ENCODE measurements at places on chromosomes 1 and 21.

- no peak for DNase-seq
These were observed 451.0 kb downstream of the TTLL7 start for GRCh38 chr1:83547901-83548300.

DNA sequence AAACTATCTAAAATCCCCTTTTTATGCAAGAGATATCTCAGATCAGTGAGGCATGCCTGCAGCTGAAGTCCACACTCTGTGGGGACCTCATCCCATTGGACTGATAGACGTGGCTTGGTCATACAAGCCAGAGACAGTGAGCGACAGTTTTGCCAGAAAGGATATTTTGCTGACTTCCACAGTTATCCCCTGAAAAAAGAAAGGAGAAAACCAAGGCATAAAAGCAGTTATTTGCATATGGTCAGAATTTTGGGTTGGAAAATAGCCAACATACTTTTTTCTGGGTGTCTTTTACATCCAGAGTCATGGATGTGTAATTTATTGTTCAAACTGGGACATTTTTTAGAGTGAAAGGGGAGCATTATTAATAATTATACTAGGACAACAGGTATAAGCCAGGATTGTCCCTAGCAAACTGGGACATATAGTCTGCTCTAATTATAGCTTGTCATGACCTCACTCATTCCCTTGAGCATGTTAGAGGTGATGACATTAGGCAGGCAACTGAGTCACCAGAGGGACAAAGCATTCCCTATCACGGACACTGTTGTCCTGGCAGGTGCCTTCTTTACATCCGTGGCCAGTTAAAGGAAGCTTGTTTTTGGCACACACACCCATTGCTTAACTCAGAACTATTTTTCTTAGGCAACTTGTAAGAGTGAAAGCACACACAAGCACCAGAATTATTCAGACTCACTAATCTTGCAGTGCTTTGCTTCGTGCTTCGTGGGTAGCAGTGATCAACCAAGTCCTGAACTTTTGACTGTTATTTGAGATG is 65.5 kb downstream of the PRRX1 start:
- no peak for DNase-seq

DNA sequence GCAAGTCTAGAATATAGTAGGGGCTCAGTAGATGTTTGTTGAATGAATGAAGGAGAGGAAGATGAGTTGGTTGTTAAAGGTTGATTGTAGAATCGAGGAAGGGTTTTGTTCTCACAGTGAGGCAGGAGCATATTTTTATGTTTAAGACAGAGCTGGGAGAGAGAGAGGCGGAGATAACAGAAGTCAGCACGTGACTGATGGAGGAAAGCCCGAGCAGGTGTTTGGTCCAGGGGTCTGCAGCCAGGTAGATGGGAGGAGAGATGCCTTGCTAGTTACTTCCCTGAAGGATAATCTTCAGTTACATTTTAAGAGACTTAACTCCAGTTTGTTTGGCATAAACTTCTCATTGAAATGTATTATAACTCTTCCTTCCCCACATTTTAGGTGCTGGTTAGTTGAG is 86.8 kb downstream of the DYRK1A start:
- no peak for DNase-seq

- no peak for DNase-seq
These were observed 70.6 kb downstream of the RGS2 start for GRCh38 chr1:192879406-192879805.

DNA sequence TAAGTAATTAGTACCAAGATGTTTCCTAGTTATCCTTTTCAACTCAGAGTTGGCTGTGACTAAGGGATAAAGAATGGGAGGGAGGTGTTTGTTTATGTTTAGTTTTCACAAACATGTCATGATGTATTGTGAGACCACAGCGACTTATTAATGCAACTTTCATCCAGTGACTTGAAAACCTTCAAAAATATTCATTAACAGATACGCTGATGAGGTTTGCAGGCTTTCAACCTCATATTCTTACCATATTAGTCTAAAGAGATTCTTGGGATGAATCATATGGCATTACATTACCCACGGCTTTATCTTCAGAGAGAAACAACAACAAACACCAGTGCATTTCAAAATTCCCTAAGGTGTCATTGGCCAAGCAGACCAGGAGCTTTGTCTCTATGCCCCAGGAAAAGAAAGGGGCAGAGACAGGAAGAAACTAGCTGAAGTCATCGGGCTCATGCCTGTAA is 36.4 kb downstream of the PALMD start:
- no peak for DNase-seq

DNA sequence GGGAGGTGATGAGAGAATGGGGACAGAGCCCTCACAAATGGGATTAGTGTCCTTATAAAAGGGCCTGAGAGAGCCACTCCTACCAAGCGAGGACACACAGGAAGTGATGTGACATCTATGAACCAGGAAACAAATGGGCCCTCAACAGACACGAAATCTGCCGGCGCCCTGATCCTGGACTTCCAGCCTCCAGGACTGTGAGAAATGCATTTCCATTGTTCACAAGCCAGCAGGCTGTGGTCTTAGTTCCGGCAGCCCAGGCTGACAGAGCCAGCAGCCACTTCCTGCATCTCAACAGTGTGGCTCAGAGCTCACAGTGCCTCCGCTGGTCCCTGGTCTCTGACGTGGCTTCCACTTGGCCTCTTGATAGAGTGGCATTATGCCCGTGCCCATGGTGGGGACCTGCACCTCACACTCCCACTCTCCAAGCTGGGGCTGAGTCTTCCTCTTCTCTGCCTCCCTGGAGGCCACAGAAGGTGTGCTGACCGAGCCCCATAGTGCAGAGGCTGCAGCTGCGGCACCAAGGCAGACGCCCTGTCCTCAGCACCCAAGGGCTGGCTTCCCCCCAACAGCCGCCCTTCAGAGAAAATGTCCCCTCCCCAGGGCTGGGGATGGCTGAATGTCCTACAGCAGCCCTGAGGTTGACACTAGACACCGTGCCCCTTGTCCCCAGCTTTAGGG is 44.9 kb downstream of the ACOT7 start:
- no peak for DNase-seq

GRCh38 chr1:151036356-151036755 is at the start of gene BNIPL:
Gene BNIPL, plus strand, starts transcription at chr1:151036586. Its CDS starts 140 bp downstream, at chr1:151036726.
- DNase-seq = no peak

GRCh38 chr1:25816112-25816718 is 3.5 kb upstream of the MTFR1L start:
- no peak for DNase-seq

- DNase-seq = no peak
These were observed 97.8 kb upstream of the ZC3H11B start for GRCh38 chr1:219710529-219711194.

DNA sequence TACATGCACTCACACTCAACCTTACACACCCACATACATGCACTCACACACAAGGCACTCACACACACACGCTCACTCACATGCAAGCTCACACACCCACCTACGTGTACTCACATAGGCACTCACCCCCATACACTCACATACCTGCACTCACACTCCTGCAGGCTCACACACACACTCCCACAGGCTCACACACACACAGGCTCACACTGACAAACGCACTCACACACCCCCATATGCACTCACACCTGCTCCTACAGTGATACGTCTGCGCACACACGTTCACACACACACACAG is 19.1 kb upstream of the TMEM52 start:
- no peak for DNase-seq

DNA sequence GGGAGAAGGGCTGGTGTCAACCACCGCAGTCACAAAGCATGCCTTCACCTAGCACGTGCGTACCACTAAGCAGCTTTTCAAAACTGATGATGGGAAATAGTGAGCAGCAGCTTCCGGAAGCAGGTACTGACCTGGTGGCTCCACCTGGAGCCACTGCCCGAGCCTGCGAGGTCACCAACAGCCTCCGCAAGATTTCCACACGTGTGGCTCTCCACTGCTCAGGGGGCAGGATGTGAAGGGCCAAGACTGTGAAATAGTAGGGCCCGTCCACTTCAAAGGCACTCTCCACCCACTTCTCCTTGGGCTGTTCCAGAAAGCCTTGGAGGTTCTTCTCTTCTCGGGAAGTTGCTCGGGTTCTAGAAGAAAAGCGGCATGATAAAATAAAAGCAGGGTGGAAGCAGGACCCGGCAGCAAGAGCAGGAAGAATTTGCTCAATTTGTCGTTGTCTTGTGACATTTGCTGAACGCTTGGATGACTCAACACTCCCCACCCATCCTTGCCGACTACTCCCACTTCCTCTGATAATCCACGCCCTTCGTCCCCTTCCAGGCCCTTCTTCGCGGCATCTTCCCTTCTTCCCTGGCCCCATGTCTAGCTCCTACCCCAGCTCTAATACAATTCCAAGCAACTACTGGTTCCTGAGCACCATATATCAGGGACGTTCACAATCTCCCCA is 124.9 kb upstream of the IFFO2 start:
- DNase-seq = no peak

GRCh38 chr1:99534638-99534930 is 111.3 kb upstream of the PALMD start:
- no peak for DNase-seq

GRCh38 chr21:21366277-21366676 is 368.1 kb downstream of the NCAM2 start:
- no peak for DNase-seq

DNA sequence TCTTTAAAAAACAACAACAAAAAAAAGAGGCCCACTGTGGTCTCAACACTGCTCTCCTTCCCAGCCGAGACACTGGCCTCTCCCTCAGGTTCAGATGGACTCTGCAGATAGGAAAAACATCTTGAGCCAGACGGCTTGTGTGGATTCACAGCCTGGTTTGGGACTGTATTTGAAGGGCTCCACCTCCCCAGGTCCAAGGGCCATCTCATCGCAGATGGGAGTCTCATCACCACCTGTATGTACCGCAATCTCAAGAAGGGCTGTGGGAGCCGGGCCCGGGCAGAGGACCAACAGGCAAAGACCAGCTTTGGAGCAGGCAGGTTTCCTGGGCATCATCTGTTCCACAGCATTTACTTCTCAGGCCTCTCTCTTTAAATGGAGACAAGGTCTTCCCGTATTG is 10.3 kb downstream of the ZBTB48 start:
- no peak for DNase-seq

GRCh38 chr1:19165501-19165900 is 44.6 kb downstream of the UBR4 start:
- no peak for DNase-seq

DNA sequence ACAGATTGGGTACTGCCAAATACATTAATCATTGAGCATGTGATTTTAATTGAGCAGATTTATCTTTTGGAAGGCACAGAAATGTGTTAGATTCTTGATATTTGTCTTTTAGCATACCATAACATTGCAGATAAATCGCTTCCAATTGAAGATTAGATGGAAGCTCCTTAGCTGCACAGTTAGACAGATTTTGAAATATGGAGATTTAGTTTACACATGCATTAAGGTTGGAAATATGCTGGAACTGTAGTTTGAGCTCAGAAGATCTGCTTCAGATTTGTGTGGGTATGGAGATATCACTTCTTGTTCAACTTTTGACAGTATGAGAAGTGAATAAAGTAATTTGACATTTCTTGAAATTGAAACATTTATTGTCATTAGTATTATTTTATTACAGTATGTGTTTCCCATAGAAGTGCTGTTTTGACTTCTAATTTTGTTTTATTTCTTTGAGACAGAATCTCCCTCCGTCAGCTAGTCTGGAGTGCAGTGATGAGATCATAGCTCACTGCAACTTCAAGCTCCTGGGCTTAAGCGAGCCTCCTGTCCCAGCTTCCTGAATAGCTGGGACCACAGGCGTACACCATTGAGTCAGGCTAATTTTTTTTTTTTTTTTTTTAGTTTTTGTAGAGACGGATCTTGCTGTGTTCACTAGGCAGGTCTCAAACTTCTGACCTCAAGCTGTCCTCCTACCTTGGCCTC is 29.1 kb downstream of the THRAP3 start:
- DNase-seq = no peak

DNA sequence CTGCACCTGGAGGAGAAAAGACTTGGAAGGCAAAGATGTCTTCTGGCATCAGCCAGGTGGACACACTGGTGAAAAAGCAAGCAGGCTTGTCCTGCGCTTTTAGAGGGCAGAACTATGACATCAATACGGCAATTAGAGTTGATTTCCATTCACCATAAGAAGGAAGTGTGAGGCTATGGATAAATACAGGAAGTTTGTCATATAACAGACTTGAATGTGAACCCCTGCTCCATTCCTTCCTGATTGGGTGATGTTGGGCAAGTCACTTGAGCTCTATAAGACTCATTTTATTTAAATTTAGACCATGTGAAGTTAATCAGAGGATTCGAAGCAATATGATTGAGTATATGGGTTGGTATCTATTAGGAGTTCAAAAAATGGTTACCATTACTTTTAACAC is 137.8 kb downstream of the PLPP3 start:
- no peak for DNase-seq

- no peak for DNase-seq
These were observed 54.7 kb downstream of the ASH1L start for GRCh38 chr1:155507945-155508344.

GRCh38 chr1:17437580-17438317 is 1.7 kb downstream of the RCC2 start:
- no peak for DNase-seq

DNA sequence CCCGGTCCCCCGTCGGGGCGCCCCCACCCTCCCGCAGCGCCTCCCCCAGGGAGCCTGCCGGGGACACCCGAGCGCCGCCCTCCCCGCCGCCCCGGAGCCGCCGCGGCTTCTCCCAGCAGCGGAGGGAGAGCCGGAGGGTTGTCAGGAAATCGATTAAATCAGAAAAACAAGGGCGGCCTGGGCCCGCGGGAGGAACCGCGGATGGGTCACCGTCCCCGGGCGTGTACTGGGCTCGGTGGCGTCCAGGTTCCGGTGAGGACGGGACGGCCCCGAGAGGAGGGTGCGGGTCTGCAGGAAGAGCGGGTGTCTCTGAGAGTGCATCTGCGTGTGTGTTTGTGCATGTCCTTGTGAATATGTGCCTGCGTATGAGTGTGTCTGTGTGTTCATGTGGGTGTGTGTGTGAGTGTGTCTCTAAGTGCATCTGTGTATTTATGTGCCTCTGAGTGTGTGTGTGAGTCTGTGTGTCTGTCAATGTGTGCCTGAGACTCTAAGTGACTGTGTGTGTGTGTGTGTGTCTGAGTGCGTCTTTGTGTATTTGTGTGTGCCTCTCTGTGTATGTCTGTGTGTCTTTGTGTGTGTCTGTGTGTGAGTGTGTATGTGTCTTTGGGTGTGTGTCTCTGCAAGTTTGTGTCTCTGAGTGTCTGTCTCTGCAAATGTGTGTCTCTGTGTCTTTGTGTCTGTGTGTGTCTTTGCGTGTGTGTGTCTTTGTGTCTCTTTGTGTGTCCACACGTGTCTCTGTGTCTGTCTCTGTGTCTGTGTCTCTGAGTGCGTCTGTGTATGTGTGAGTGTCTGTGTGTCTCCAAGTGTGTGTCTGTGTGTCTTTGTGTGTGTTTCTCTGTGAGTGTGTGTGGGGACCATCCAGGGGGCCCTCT is 1.1 kb downstream of the SPSB1 start:
- DNase-seq = no peak
